ENCODE measurements at places on chromosomes 2 and 18. TPM values are rescaled to one million over a fixed set of nuclear protein-coding genes. Genes with fewer than 3 reads are reported as not detected.

CHMP3 gene
- total RNA-seq = 82.5 TPM

PLEKHB2 gene
- total RNA-seq = 52.5 TPM

UGT1A5 gene
- not detected for total RNA-seq

SLC5A7 gene
- not detected for total RNA-seq

VWA3B gene
- total RNA-seq = not detected

TMEM17 gene
- total RNA-seq = 0.19 TPM

All from T-cell (primary cell).